ENCODE measurements at places on chromosomes 3 and 15. TPM values are rescaled to one million over a fixed set of nuclear protein-coding genes. Genes with fewer than 3 reads are reported as not detected.

Gene SPESP1
- polyA plus RNA-seq = not detected

Gene ZXDC
- polyA plus RNA-seq = 26.5 TPM

Gene MED12L
- 35.5 TPM for polyA plus RNA-seq

Gene TAMM41
- 8.2 TPM for polyA plus RNA-seq

Gene CORO2B
- 17.1 TPM for polyA plus RNA-seq

Gene NPAP1
- polyA plus RNA-seq = 0.40 TPM

Gene TEX55
- not detected for polyA plus RNA-seq

Gene GOLGA8G
- polyA plus RNA-seq = not detected

Gene TRAT1
- polyA plus RNA-seq = not detected

Gene PRR23C
- not detected for polyA plus RNA-seq

Gene FAM219B
- polyA plus RNA-seq = 293 TPM

Gene GOLGA6L2
- not detected for polyA plus RNA-seq

Gene CFAP20DC
- polyA plus RNA-seq = not detected

Gene PIGZ
- 6.5 TPM for polyA plus RNA-seq

Gene MESP2
- polyA plus RNA-seq = not detected

Gene SNTN
- not detected for polyA plus RNA-seq

Gene OR5AC2
- not detected for polyA plus RNA-seq

Gene ZNF501
- polyA plus RNA-seq = 5.6 TPM

Gene CD200R1
- 0.72 TPM for polyA plus RNA-seq

Gene HESX1
- polyA plus RNA-seq = 1.3 TPM

Gene RNU5B-1
- polyA plus RNA-seq = not detected

Gene LRRN1
- polyA plus RNA-seq = 25.8 TPM

Gene LDHAL6B
- polyA plus RNA-seq = not detected

Gene OGG1
- polyA plus RNA-seq = 34.4 TPM

Gene SLC7A14
- 5.1 TPM for polyA plus RNA-seq

Gene C3orf49
- polyA plus RNA-seq = not detected

Gene ACTC1
- polyA plus RNA-seq = not detected

Gene GOLGA8R
- not detected for polyA plus RNA-seq

Gene ERICH6
- not detected for polyA plus RNA-seq

Gene BFSP2
- not detected for polyA plus RNA-seq

Gene OR5K3
- polyA plus RNA-seq = not detected

Gene SYNPR
- polyA plus RNA-seq = 2.0 TPM

Gene RTP1
- 2.0 TPM for polyA plus RNA-seq

Gene CBLB
- polyA plus RNA-seq = 32.6 TPM

Gene ALG3
- polyA plus RNA-seq = 10.8 TPM

Gene EPB42
- not detected for polyA plus RNA-seq

Gene STXBP5L
- polyA plus RNA-seq = 9.3 TPM

Gene MYZAP
- polyA plus RNA-seq = 0.16 TPM

Gene P2RY13
- polyA plus RNA-seq = not detected

Gene TGFBR2
- polyA plus RNA-seq = 0.22 TPM

Gene ATP8B4
- polyA plus RNA-seq = 1.0 TPM

Gene ETV5
- polyA plus RNA-seq = 0.30 TPM

Gene TTLL13
- polyA plus RNA-seq = 0.33 TPM

Gene CTDSPL
- polyA plus RNA-seq = 15.4 TPM

Gene ATP13A5
- polyA plus RNA-seq = not detected

Gene TNFAIP8L3
- polyA plus RNA-seq = not detected

Gene CCDC9B
- polyA plus RNA-seq = not detected

Gene ZDHHC23
- polyA plus RNA-seq = 7.7 TPM

Gene RBPMS2
- not detected for polyA plus RNA-seq

Gene GCSAM
- not detected for polyA plus RNA-seq

Gene MTHFS
- 9.0 TPM for polyA plus RNA-seq

Gene CMTM7
- polyA plus RNA-seq = 0.57 TPM

Gene CACNA1D
- polyA plus RNA-seq = 24.9 TPM

Gene ALCAM
- 94.7 TPM for polyA plus RNA-seq

Gene PARP15
- not detected for polyA plus RNA-seq

Measured in neural cell (in vitro differentiated cells).